ENCODE measurements at places on chromosomes 7 and 10.
A peak's percentile ranks its signal among the peaks of the same experiment; 100 is the strongest.

GRCh38 chr7:130793855-130794618 is 60.0 kb upstream of the KLF14 start:
- DNase-seq, result no peak

GRCh38 chr10:77877441-77878344 is 48.9 kb downstream of the DLG5 start:
- DNase-seq, result peak; percentile 65

- no peak for DNase-seq
These were observed 191.5 kb upstream of the GRB10 start for GRCh38 chr7:50974240-50974639.

DNA sequence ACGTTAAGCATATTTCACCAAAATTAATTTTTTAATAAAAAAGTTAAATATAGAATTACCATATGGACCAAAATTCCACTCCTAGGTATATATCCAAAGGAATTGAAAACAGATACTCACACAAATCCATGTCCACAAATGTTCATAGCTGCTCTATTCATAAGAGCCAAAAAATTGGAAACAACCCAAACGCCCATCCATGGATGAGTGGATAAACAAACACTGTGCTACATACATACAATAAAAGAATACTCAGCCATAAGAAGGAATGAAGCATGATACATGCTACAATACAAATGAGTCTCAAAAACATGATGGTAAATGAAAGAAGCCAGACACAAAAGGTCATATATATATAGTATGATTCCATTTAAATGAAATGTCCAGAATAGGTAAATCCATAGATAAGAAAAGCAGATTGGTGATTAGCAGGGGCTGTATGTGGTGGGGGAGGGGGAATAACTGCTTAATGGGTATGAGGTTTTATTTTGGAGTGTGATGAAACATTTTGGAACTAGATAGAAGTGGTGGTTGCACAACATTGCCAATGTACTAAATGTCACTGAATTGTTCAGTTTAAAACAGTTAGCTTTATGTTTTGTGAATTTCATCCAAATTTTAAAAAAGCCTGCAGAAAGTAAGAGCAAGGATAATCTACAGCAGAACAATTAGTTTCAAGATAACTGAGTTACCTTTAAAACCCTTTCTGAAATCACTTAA is 101.2 kb upstream of the EFCAB10 start:
- DNase-seq, result no peak

- no peak for DNase-seq
These were observed 123.8 kb downstream of the PTEN start for GRCh38 chr10:87987206-87987605.

DNA sequence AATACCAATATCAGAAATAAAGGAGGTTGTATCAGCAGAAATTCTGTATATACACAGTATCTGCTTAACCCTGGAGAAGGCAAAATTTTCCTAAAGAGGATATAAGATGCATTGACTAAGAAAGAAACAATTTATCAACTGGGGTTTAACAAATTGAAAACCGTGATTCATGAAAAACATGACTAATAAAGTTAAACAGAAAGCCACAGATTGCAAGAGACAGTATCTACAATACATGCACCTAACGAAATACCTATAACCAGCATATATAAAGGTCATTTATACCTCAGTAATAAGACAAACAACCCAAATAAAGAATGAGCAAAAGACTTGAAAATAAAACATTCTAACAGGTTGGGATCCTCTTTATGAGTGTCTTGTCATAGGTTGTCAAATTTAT is 101.8 kb downstream of the IQUB start:
- DNase-seq, result no peak

GRCh38 chr10:120794390-120794789 is 56.8 kb upstream of the WDR11 start:
- DNase-seq, result no peak

DNA sequence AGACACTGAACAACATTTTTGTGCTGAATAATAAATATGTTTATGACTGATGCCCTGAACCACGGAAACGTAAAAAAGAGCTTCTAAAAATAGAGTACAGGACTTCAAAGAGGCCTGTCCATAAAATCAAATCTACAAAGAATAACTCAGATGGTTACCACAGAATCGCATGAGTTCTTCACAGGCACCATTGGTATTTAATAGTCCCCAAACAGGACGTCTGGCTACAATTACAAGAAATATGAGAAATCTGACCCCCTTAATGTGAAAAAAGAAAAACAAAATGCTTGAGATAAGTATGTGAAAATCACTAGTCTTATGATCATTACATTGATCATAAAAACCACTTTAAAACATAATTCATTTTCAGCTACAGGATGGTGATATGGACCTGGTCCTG is 20.8 kb downstream of the CYTH3 start:
- no peak for DNase-seq

DNA sequence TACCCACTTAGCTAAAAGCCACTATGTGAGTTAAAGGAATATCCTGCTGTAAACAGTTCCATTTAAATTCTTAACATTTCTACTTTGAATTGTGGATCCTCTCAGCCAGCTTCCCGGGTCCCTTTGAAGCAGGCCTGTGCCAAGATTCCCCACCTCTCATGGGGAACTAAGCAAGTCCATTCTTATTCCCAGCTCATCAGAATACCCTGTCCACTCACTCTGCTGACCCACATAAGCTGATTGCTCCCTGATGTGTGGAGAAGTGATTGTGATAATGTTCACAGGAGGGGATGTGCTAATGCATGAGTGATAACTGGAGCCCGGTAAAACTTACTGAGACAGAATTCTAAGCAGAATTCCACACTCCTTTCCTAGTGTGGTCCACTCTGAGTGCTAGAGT is 709.7 kb downstream of the CNTNAP2 start:
- no peak for DNase-seq

DNA sequence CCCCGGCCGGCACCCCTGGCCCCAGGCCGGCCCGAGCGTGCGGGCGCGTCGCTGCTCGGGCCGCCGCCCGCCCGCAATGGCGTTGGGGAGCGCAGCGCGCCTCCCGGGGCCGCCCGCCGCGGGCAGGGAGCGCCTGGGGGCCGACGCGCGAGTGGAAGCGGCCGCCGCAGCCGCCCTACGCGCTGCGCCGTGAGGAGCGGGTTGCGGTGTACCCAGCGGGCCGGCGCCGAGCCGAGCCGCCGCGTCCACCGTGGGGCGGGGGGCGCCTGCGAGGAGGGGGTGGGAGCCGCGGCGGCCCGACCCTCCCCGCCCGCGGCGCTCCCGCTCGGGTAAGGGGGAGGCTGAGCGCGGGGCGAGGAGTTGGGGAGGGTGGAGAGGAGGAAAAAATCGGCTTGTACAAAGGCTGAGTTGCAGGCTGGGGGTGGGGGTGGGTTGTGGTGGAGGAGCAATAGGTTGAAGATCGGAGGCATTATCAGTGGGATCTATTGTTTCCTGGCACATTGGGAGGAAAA is 473 bp downstream of the PPP1R9A start:
- DNase-seq, result no peak

- no peak for DNase-seq
These were observed 19.6 kb downstream of the DLG5 start for GRCh38 chr10:77906951-77907421.

DNA sequence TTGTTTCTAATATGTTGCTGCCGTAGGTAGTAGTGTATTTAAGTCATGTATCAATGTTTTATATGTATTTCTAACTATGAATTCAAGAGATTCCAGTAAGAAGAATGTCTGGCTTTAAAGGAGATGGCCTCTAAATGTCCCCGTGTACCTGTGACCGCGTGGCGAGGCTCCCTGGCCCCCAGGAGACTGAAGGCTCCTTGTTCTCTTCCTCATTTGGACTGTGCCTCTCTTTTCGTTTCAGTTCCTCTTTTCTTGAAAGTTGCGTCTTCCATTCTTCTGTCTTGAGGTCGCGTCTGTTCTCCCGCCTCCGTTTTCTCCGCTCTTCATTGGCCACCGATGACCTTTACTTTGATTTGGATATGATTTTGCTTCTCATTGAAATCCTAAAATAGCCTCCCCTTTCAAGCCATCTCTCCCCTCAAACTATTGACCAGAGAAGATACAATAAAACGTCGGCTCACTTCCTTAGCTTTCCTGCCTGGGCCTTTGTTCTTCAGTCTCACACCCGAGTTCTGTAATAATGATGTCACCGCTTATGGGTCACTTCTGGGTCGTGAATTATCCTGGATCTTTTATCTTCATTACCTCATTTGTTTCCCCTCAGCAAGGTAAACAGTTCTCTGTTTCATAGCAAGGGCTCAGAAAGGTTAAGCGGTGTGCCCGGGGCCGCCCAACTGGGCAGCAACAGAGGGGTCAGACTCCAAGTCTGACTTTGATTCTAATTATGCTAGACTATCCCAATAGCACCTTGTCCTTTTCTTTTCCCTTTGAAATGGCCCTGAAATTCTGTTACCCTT is 28.7 kb downstream of the WIPI2 start:
- DNase-seq, result no peak

DNA sequence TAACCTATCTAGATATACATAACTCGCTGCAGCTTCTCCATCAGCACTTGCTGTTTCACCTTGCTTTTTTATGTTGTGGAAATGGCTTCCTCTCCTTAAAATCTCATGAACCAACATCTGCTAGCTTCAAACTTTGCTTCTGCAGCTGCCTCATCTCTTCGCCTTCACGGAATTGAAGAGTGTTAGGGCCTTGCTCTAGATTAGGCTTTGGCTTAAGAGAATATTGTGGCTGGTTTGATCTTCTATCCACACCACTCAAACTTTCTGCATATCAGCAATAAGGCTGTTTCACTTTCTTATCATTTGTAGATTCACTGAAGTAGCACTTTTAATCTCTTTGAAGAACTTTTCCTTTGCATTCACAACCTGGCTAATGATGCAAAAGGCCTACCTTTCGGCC is 49.2 kb upstream of the AGR3 start:
- DNase-seq, result no peak

DNA sequence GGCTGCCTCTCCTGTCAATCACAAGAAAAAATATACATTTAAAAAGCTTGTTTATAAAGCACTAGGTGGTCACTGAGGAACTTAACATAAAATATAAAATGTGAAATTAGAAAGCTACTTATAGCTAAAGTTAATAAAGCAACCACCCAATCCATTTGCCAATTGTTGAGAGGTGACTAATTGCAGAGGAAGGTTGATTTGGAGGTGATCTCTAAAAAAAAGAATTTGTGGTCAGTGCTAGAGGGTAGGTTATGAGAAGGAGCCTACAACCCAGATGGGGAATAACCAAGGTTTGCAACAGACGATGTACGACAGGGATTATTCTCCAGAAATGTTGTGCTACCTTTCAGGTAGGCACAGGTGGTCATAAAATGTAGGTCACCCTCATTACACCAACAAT is 444.2 kb upstream of the C7orf33 start:
- no peak for DNase-seq

DNA sequence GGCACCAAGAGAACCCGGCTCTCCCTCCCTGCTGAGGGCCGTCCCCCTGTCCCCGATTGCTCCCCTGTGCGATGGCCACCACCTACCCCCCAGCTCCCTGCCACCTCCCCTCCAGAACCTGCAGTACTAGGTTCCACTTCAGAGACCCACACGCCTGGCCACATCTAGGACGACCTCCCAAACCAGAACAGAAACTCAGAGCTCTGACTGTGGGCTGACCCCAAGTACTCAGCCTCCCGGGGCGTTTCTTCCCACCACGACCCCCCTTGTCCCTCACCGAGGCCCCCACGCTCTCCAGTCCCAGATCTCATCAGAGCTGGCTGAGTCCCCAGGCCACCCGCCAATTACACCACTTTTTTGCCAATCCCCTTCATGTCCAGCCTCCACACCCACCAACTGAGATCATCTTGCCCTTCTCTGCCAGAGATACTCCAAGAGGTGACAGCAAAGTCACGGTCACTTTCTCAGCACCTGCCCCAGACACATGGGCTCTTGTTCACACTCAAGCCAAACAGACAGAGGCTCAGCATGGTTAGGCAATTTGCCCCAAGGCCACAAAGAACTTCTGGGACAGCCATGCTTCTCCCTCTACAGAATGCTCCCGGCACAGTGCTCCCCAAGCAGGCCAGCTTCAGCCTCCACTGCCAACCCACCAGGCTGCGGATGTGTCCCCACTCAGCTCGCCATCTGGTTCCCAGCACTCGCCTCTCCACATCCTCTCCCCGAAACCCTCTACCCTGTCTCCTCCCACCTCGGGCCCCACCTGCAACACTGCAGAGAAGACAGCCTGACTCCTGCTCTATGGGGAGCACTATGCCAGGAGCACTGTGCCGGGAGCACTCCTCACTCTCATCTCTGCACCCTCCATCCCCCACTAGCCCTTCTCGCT is 4.7 kb downstream of the TMEM120A start:
- DNase-seq, result no peak

All from CD4-positive, alpha-beta T cell treated with Interleukin-10 for 1 hour (primary cell).